ENCODE measurements at places on chromosomes 6 and 20.

DNA sequence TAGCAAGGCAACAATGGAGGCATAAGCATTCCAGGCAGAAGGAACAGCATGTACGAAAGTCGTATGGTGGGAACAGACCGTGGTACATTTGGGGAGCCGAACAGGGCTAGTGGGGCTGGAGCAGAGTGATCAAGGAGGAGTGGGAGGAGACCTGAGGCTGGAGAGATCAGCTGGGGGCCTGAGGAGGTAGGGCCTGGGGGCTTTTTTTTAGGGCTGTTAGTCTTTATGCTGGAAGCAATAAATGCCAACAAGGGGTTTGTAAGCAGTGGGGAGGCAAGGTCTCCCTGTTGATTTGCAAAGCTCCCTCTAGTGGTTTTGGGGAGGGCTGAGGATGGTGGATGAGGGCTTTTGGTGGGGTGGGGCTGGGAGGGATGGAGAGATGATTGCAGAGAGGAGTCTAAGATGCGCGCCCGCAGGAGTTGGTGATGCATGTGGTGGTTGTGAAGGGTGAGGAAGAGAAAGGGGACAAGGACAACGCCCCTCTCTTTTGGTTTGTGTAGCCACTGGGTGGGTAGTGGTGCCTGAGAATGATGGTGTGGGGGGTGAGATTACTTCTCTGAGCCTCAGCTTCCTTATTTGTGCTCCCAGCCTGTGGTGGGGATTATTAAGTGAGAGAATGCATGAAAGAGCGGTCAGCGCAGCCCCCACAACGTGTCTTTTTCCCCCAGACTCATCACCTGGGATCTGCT is 74.1 kb upstream of the TOX2 start:
- no peak for DNase-seq

DNA sequence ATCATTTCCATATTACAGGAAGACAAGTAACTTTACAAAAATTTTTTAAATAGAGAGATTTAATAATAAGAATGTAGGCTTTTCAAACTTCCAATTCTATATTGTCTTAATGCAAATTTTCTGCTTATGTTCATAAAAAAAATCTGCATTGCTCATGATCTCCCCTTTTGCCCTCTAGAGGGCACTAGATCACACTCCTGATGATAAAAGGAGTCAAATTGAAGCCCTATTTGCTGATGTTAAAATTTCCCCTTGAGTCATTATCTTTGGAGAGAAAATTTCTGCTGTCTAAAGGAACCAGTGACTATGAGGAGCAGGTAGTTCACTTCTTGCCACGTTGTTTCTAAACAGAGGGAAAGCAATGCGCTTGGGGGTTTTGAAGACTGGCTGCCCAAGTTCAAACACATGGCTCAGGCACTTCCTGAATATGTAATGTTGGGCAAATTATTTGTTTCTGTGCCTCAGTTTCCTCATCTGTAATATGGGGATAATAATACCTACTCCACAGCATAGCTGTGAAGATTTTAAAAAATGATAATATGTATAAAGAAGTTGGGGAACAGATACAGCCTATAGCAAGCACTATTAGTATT is 874.2 kb downstream of the TFAP2A start:
- DNase-seq, result no peak

GRCh38 chr6:169222126-169222525 is 31.5 kb downstream of the THBS2 start:
- DNase-seq, result no peak

DNA sequence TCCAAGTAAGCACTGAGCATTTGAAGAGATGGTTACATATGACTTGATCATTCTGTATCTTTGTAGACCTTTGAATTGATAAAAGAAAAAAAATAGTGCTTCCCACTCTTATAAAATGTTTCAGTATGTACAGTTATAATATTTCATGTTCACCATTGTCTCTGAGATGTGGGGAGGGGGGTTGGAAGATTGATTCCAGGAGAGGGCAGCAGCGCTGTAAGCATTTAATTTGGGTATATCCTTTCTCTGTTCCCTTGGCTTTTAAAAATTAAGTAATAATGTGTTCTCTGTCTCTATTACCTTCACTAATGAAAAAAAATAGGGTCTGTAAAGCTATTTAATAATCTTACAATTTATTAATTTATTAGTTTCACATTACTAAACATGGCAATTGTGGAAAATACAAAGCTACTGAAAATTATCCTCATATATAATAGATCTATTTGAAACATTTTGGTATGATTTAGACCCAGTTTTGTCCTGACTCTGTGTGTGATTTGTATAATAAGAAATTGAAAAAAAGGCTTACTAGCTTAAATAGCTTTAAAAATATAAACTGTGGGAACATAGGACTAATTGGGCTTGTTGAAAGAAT is 341.2 kb downstream of the CDKAL1 start:
- no peak for DNase-seq

- DNase-seq, result no peak
Measured at GRCh38 chr20:8518878-8519277, 386.8 kb downstream of the PLCB1 start.

All from AG09309 (cell line).